SJCRH30 (cell line): ENCODE measurements at places on chromosomes 7 and 10. TPM values are rescaled to one million over a fixed set of nuclear protein-coding genes. Genes with fewer than 3 reads are reported as not detected.
A peak's percentile ranks its signal among the peaks of the same experiment; 100 is the strongest.

- no peak for DNase-seq
Observed at GRCh38 chr7:19133886-19134285, 11.3 kb downstream of the FERD3L start.

Gene CH25H
- total RNA-seq, result 0.22 TPM in 1 of 2 replicates, not detected in the other

DNA sequence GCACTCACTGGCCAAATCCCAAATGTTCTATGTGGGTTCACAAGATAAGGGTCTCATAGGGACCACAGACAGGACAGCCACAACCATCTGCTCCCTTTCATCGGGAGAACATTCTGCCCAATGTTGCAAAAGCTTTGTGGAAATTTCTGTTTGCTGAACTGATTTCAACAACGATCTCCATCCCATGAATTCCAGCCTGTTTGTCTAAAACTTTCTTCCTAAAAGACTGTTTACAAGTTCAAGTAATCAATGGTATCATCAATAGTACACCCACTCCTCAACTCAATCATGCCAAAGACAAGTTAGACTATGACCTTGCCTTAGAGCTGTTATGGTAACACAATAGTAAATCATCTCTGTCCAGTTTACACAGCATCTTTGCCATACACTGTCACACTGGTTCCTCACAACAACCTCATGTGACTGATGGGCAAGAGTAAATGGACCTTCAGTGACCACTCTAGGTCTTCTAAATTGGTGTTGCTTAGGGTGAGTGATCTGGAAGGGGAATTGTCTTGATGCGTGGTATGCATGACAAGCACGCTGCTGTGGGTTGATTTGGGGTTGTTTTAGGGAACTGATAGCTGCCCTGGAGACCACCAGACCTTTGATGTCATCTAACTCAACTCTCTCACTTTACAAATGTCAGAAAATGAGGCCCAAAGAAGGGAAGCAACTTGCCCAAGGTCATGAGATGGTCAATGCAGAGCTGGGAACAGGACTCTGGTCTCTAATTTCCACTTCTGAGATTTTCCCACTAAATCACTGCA, 95.1 kb downstream of the PPP1R3C start:
- DNase-seq, result no peak

Gene THAP5
- 45.4 and 52.1 TPM in 2 replicates for total RNA-seq

DNA sequence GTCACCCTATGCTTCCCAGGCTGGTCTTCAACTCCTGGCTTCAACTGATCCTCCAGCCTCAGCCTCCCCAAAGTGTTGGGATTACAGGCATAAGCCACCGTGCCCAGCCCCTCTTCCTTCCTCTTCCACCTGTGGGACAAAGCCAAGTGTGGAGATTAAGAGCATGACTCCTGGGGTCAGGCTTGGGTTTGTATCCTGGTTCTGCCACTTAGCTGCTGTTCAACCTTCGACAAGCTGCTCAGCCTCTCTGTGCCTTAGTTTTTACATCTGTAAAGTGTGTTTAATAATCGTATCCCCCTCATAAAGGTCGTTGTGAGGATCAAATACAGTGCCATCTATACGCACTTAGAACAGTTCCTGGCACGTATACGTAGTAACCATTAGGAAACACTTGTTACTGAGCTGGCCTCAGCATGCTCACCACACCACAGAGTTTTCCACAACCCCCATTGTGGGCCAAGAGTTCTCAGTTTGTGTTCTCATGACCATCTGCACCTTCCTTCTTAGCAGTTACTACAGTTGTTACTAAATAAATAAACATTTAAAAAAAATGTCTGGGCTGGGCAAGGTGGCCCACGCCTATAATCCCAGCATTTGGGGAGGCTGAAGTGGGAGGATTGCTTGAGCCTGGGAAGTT, 140.5 kb upstream of the BTBD16 start:
- no peak for DNase-seq

- peak; percentile 66 for DNase-seq
Observed at GRCh38 chr7:154503962-154504550, 451.9 kb downstream of the DPP6 start.

DNA sequence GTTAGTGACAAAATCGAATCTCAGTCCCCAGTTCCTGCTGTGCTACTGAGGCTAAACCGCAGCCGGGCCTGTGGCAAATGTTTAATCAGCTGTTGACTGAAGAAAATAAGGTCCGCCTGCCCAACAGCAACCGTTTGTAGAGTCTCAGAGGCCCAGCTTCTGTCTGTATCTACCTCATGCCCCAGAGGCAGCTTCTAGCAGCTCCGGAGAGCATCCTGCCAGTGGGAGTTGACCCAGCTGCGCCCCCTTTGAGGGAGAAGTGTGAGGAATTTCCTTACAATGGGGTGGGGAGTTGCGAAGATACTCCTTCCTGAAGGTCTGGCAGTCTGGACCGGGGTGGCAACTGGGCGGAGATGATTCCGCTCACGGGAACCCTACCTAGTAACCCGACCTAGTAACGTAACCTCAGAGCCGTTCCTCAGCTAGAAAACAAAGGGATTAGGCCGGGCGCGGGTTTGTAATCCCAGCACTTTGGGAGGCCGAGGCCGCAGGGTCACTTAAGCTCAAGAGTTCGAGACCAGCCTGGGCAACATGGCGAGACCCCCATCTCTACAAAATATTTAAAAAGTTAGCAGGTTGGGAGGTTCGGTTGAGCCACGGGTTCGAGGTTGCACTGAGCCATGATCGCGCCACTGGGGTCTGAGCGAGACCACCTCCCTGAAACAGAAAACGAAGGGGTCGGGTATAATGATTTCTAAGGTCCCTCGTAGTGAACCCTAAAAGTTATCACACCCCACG, 846 bp upstream of the ZNF775 start:
- DNase-seq, result peak; percentile 98

Gene LRRD1
- 0.05 and 0.30 TPM in 2 replicates for total RNA-seq

GRCh38 chr7:68058014-68058413, 1061.4 kb downstream of the TYW1 start:
- no peak for DNase-seq

Gene C10orf62
- 0.75 and 0.84 TPM in 2 replicates for total RNA-seq

- DNase-seq, result no peak
Observed at GRCh38 chr10:62666275-62666674, 138.2 kb upstream of the ADO start.

DNA sequence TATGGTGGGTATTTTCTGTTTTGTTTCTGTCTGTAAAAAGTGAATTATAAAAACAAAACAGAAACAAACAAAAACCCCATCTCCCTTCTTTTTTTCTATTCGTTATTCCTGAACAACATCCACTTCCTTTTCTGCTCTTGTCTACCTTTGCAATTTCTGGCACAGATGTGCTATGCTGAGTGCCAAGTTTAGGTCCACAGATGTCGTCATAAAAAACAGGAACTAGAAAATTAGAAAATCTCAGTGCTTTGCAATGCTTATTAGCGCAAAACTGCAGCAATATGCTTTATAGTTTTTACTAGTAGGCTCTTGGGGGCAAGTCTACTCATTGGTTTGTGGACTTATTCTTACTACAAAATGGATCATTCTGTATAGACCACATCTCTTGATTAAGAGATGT, 94.2 kb upstream of the PRKCQ start:
- no peak for DNase-seq

Gene NUTM2A
- total RNA-seq, result 0.30 and 0.48 TPM in 2 replicates

DNA sequence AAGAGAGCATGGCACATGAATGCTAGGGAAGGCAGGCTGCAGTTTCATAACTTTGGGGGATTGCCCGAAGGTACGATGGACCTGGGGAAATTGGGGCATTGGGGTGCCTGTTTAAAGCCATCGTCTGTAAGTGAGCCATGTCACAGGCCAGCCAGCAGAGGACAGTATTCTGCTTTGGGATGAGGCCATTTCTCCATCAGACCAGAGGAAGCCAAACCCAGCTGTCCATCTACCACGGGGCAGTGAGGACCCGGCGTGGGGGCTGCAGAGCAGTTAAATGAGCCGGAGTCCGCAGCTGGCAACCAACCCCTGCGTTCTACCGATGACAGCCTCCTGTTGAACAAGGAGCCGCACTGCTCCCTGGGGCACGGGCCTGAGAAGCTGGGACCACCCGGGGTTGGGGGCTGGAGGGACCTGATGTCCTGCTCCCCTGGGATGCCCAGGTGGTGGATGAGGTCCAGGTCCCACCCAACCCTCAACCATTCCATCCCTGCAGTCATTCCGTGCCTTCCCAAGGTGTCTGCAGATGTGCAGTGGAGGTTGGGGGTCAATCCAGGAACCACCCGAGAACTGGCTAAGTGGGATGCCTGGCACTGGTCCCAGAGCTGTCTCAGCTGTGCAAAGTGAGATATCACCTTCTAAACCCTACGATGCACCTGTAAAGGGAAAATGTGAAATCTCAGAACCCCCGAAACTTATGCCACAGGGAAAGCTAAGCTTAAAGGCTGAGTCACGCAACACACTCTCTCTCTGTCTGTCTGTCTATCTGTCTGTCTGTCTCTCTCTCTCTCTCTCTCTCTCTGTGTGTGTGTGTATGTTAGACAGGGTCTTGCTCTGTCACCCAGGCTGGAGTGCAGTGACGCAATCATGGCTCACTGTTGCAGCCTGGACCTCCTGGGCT, 12.1 kb upstream of the RHBDD2 start:
- DNase-seq, result peak; percentile 91

- peak; percentile 69 for DNase-seq
Observed at GRCh38 chr10:116287906-116288501, 15.0 kb upstream of the GFRA1 start.

DNA sequence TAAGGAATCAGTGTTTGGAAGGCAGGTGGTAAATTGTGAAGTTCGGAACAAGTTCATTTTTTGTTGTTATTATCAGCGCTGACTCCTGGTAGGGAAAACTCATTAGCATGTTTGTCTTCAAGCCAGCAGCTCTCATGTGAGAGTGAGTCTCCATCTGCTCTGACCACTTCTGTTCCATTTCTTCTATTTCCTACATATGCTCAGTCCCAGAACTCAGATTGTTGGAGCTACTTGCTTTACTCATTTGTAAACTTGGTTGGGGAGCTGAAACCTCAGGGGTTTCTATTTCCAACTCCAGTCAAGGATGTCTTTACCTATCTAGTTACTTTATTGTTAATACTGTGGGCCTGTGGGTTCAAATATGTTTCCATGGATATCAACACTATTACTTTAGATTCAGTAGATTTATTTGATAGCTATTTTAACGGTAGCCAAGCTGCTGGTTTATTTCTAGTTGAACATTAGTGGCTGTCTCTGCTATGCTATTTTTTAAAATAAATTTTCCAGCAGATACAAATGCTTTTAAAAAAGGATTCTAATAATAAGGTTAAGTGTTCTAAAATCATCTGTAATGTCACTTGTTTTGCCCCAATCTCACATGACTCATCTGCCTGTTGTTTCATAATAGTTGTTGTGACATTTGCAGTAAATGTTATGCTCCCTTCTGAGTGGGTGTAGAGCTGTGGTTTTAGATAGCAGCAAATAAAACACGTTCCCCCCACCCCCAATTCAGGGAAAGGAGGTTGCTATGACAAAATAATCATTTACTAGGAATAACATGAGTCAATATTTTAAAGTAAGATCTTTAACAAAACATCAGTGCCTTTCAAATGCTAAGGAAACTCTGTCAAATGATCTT, 143.3 kb downstream of the HDAC9 start:
- no peak for DNase-seq

Gene SFMBT2
- total RNA-seq, result 7.4 and 8.2 TPM in 2 replicates

Gene TRIM74
- total RNA-seq, result not detected in 2 replicates

DNA sequence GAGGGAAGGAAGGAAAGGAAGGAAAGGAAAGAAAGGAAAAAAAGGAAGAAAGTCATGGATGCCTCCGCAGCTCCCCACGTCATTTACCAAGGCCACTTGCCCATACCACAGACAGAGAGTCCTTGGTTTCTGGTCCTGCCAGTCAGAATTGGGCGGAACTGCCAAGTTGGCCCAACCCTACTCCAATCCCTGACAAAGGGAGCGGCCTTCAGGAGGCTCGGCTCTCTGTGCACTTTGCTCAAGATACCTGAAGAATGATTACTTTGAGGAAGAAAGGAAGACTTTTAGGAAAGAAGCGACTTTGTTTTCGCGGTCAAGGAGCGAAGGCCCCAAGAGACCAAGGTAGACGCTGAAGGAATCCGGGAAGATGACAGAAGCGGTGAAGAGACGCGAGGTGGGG, 49.1 kb upstream of the FXYD4 start:
- no peak for DNase-seq

DNA sequence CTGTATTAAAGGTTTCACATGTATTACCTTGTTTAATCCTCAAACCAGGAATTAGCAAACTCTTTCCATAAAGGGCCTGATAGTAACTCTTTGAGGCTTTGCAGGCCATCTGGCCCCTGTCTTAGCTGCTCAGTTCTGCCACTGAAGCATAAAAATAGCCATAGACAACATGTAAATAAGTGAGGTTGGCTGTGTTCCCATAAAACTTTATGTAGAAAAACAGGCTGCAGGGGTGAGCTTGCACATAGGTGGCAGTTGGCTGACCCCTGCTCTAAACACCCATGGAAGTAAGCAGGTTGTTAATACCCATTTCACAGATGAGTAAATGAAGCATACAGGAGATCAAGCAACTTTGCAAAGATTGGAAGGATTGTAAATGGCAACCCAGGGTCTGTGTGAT, 1279.2 kb upstream of the AUTS2 start:
- DNase-seq, result no peak

DNA sequence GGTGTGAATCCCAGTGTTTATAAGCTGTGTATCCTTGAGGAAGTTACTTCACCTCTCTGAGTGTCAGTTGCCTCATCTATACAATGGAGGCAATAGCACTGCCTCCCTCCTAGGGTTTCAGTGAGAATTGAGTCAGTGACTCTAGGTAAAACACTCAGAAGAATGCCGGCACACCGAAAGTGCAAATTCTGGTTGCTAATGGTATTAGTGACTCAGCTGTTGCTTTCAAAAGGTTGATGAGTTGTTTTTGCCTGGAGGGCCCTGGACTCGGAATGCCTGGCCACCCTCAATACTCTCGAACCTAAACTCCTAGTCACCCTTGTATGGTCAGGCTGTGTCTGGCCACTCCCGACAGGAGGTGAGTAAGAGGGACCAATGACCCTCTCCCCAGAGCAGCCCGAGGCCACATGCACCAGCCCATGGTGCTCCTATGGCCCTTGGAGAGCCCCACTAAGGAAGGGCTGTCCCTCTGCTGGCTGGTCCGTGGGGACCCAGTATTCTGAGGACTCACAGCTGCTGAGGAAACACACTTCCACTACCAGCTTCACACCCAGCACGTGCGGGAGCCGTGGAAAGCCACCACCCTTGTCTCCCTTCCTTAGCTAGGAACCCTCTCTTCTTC, 60.2 kb downstream of the CALML3 start:
- DNase-seq, result no peak

Gene FRA10AC1
- 9.1 and 12.3 TPM in 2 replicates for total RNA-seq

DNA sequence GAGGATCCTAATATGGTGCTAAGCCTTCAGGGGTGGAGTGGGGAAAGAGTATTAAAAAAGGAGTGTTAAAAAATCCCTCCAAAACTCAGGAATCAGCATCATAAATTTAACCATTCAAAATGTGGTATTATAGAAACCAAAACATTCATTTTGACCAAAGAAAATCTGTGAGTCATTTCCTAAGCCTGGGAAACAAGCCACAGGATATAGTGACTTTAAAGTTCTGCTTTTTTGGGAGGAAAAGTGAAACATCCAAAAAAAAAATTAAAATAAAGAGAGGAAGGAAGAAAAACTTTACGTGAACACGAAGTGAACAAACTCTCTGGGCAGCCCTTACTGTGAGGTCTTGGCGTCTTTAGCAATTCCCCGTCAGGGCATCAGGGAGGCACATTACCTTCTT, 74.0 kb upstream of the GSDME start:
- DNase-seq, result no peak

GRCh38 chr10:84523526-84523925, 195.1 kb downstream of the CCSER2 start:
- peak; percentile 44 for DNase-seq

Gene ADAMTS14
- total RNA-seq, result 6.4 and 7.6 TPM in 2 replicates

Gene ANKRD7
- total RNA-seq, result 0.86 and 0.93 TPM in 2 replicates
